Activated CD4-positive, alpha-beta memory T cell treated with anti-CD3 and anti-CD28 coated beads for 36 hours (primary cell): ENCODE measurements at places on chromosomes 5 and 9. TPM values are rescaled to one million over a fixed set of nuclear protein-coding genes. Genes with fewer than 3 reads are reported as not detected.

Gene HMGCR
- 68.6 TPM for total RNA-seq

Gene SHC3
- not detected for total RNA-seq

GRCh38 chr5:157912621-157913325 is 53.8 kb upstream of the CLINT1 start:
- DNase-seq: no peak

Gene N4BP3
- 3.2 TPM for total RNA-seq

DNA sequence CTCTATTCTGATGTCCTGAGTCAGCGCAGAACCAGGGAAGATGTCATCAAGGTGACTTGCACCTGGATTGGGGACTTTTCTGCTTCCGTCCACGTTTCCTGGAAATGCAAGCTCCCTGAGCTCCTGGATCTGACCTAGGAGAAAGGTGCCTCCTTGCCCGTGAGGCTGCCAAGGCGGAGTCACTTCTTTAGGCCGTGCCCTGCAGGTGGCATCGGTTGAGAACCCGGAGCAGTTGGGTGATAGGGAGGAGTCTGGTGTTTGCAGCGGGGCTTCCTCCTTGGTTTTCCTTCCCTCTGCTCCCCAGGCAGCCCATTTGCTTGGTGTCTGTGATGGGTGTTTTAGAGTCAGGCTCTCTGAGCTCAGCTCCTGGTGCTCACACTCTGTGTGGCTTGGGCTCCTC is 15.2 kb downstream of the NANS start:
- no peak for DNase-seq
